ENCODE measurements at places on chromosomes 13 and 19.

DNA sequence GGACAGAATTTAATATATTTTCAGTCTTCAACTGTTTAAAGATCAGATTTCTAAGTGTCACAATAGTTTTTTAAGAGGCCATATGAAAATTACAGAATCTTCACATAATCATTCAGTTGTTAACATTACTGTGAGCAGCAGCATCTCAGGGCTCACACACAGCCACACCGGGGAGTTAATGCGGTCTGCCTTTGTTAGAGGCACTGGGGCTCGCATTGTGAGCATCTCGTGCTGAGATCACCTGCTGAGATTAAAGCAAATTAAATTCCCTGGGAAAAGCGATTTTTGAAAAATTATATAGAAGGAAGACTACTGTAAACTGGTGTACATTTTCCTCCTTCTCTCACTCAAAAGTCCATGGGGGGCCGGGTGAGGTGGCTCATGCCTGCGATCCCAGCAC, 16.6 kb downstream of the GPR12 start:
- no peak for DNase-seq

- DNase-seq = no peak
Measured at GRCh38 chr19:27719034-27719433, 1493.9 kb downstream of the UQCRFS1 start.

DNA sequence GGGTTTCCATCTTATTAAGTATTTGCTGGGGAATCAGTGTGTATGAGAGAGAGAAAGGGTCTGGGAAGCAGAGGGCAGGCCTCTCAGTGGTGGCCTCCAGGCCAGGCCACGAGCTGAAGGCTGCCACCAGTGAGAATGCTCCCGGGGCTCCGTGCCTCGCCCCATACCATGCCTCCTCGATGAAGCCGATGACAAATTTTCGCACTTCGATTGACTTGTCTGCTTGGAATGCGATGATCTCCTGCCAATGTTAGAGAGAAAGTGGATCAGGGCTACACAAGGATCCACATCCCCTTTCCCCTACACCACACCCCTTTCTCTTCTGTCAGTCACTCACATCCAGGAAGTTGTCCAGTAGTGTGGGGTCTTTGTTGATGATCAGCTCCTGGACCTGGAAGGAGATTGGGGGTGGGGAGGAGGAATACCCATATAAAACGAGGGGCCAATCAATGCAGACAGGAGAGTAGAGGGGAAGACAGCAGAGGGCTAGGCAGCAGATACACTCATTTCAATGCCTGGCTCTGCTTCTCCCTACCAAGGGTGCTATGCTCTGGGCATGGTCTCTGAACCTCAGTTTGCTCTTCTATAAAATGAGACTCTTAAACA, 10.7 kb downstream of the SYMPK start:
- no peak for DNase-seq

GRCh38 chr13:97975280-97975847, 21.9 kb downstream of the IPO5 start:
- no peak for DNase-seq

DNA sequence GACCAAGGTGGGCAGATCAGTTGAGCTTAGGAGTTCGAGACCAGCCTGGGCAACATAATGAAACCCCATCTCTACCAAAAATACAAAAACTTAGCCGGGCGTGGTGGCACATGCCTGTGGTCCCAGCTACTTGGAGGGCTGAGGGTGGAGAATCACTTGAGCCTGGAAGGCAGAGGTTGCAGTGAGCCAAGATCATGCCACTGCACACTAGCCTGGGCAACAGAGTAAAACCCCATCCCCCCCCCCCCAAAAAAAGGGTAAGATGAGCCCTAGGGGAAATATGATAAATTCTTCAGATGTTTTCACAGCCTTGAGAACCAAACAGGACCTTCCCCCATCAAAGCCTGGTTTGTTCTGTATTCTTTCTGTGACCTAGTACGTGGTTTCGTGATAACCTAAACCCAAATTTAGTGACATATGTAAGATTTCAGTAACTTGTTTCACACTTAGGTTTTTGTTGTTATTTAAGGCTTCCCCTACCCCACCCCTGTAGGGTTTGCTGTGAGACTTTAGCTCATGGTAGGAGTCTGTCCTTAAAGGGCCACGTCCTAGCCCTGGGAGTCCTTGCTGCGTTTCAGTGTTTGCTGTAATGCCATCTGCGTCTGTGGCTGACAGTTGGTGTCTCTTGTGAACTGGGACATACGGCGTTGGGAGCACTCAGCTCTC, 49.6 kb downstream of the MYO9B start:
- DNase-seq = no peak

GRCh38 chr13:111210544-111211469, 95.7 kb downstream of the ARHGEF7 start:
- no peak for DNase-seq
